Stimulated activated CD4-positive, alpha-beta T cell treated with anti-CD3 and anti-CD28 coated beads, Interleukin-15, amount 100 ng/mL, for 24 hours (primary cell): ENCODE measurements at places on chromosomes 5 and 9.

DNA sequence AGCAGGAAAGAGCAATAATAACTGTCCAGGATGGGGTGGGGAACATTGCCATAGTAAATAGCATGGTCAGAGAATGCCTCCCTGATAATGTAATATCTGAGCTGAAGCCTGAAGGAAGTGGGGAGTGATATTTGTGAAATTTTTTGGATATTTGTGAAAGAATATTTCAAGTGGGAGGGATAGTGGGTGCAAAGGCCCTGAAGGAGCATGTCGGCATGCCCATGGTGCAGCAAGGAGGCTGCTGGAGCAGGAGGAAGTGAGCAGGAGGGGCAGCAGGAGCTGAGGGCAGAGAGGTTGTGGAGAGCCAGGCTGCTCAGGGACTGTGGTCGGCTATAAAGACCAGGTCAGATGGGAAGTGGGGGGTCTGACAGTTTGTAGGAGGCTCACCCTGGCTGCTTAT is 21.1 kb upstream of the PDE8B start:
- DNase-seq, result no peak

GRCh38 chr5:63596254-63596653 is 366.0 kb downstream of the HTR1A start:
- DNase-seq, result no peak

DNA sequence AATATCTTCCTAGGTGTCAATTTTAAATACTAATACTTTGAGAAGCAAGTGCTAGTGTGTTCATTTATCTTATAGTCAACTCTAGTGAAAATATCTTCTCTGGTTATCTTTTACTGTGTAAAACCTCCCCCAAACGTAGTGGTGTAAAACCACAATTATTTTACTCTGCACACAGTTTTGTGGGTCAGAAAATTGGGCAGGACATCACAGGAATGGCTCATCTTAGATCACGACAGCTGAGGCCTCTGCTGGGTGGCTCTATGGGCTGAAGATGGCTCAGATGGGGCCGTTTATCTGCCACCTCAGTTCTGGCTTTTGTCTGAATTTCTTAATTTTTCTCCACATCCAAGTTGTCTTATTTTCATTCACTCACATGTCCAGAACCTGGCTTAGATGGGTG is 457.2 kb upstream of the ACTBL2 start:
- no peak for DNase-seq

- no peak for DNase-seq
Measured at GRCh38 chr5:25892211-25892610, 1146.2 kb downstream of the CDH9 start.

DNA sequence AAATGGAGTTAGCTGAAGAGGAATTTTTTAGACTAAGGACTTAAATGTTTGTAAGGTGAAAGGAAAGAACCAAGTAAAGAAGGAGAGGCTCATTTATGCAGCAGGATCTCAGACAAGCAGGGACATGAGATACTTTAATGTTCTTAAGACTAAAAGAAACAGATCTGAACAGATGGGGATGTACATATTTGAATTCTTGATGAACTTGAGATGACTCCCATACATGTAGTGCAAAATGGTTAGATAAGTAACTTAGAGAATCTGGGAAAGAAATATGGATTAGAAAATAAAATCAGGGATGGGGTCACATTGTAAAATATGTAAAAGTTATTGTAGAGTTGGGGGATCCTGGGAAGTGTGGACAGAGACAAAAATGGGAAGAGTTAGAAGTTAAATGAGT is 27.1 kb upstream of the PSAT1 start:
- no peak for DNase-seq

- DNase-seq, result no peak
Measured at GRCh38 chr5:157608972-157609565, 33.5 kb upstream of the ADAM19 start.

DNA sequence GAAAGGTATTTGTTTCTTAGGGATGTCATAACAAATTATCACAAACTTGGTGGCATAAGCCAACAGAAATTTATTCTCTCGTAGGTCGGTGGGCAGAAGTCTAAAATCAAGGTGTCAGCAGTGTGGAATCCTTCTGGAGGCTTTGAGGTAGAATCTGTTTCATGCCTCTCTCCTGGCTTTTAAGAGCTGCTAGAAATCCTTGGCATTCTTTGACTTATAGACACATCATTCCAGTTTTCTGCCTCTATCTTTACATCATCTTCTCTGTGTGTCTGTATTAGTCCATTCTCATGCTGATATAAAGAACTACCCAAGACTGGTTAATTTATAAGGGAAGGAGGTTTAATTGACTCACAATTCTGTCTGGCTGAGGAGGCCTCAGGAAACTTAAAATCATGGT is 488.1 kb upstream of the PAPPA start:
- DNase-seq, result no peak

- no peak for DNase-seq
Measured at GRCh38 chr9:90433398-90433941, 209.2 kb downstream of the DIRAS2 start.

DNA sequence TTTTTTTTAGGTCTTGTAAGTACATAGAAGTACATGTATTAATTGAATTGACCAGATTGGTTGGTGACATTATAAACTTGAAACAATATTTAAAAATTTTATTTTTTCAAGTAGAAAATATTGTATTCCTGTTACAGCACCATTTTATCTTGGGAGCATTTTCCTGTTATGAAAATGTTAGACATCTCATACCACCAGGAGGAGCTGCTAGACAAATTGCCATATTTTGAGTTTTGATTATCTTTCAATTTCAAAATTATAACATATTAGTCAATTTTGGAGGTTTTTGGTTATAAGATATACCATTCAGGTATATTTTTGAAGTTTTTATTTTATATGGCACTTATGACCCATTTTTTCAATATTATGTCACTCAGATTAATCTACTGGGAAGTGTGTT is 84.4 kb downstream of the CNTLN start:
- DNase-seq, result no peak

- peak; percentile 4 for DNase-seq
Measured at GRCh38 chr9:4197548-4197947, 102.3 kb downstream of the GLIS3 start.

DNA sequence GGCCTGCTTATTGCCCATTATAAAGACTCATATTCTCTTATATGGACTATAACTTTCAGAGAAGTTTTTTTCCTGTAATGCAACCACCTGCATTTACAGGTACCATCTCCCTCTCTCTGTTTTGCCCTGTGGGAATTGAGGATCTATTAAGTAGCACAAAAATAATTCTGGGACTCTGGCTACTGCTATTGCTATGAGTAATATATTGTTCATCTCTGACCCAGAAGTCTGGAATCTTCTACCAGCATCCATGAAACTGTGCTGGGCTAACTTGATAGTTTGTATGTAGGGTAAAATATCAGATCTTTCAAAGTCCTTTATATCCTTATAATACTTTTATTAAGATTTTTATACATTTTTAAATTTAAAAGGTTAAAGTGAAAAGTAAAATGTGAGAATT is 607.2 kb downstream of the EFNA5 start:
- DNase-seq, result no peak

- DNase-seq, result no peak
Measured at GRCh38 chr5:102845041-102845440, 89.9 kb downstream of the PAM start.
